ENCODE measurements at places on chromosomes 3 and 15.

DNA sequence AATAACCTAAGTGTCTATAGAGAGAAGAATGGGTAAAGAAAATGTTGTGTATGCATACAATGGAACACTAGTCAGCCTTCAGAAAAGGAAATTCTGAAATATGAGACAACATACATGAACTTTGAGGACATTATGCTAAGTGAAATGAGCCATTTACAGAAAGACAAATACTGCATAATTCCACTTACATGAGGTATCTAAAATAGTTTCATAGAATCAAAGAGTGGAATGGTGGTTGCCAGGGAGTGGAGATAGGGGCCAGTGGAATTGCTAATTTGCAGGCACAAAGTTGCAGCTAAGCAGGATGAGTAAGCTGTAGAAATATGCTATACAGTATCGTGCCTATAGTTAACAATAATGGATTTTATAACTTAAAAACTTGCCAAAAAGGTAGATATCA is 779.6 kb upstream of the ARPP21 start:
- DNase-seq = no peak

DNA sequence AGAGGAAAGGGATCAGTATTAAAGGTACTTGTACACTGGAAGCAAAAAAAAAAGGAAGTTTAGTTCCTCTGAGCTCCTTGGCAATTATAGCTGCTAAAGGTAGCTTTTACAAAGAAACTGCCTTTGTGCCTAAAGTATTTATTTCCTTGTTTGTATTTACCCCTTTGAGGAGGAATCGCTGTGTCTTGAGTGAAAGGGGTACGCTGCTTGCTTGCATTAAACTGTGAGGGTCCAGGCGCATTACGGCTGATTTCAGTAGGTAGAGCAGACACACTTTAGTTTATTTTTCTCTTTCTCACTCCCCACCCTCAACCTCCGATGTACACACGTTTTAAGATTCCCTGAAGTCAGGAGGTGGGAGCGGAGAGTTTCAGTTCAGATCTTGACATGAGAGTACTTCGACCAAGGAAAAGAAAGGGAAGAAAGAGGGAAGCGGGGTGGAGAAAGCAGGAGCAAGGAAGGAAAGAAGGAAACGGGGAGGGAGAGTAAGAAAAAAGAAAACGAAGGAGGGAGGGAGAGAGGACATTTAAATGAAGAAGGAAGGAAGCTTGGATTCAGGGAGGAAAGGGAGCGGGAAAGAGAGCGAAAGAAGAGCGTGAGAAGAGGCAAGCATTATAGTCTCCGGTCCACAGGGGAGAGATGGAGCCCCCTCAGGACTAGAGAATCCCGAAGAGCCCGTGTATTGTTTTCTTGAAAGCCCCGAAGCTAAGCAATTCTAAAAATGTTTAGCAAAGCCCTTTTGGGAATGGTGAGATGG is 1.2 kb upstream of the MME start:
- DNase-seq = no peak

DNA sequence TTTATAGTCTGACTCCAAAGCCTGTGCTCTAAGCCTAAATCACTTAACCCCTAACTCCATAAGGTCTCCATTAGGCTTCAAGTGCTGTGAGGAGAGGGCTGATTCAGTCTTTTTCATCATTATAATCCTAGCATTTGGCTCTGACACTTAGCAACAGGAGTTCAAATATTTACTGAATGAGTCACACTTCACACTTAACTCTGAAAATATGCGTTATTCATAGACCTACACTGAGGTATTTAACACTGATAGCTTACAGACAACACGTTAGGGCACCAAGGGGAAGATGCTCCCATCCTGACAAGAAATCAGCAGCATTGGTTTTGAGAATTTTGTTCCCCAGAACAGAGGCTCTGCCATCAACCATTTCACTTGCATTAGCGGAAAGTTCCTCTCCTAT is 53.5 kb downstream of the MSL2 start:
- DNase-seq = peak; percentile 37

- no peak for DNase-seq
These were observed 268.8 kb downstream of the MEX3B start for GRCh38 chr15:81776976-81777375.

- DNase-seq = no peak
These were observed 6.7 kb downstream of the PCYT1A start for GRCh38 chr3:196280689-196281440.

- no peak for DNase-seq
These were observed 26.6 kb downstream of the IDH2 start for GRCh38 chr15:90075420-90076289.

GRCh38 chr3:42148086-42148848 is 57.1 kb downstream of the TRAK1 start:
- no peak for DNase-seq

DNA sequence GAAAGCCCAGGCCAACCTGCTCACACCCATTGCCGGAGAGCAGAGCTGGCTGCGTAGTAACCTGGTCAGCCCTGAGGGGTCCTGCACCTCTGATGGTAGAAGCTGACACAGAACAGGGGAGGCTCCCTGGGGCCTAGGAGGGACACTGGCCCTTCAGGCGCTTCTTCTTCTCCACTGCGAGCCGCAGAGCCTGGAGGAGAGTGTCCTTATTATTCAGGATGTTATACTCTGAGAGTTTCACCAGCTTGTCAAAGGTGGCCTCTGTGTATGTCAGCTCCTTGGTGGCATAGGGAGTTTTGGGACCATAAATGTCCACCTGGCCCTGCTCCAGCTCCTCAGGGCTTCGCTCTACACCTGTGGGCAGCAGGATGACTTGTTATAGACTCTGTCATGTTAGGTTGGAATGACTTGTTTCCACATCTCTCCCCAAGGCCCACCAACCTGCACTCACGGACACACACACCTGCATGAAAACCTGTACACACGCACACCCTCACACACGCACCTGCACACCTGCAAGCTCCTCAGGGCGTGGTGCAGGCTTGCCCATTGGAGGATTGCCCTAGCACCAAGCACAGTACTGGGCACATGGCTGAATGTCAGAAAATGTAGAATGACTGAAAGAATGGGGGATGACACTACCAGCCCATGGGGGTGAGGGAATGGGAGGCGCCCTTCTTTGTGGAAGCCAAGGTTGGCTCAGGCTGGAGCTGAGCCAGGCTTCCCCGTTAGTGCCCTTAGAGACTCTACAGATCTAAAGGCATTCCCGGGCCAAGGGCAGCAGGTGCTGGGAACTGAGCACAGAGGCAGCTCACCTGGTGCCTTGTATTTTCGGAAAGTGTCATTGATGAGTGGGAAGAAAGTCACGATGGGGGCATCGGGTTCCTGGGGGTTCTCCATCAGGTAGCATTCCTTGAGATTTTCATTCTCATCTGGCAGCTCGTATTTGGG is 11.5 kb upstream of the EHD4 start:
- no peak for DNase-seq

DNA sequence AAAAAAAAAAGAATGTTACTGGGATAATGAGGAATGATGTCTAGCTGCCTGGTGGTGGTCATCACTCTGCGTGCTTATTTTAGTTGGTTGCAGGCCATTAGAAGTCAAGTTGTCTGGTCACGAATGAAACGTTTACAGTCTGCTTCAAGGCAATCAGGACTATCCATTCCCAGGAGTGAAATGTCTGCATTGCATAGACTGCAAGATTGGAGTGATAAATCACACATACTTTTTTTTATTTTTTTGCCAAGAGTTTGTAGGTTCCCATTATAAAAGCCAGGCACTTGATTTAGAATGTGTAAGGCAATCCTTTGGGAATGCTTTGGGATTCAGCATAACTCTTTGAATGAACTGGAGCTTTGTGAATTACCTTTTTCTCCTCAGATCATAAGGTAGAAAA is 132.3 kb downstream of the STAC start:
- no peak for DNase-seq

DNA sequence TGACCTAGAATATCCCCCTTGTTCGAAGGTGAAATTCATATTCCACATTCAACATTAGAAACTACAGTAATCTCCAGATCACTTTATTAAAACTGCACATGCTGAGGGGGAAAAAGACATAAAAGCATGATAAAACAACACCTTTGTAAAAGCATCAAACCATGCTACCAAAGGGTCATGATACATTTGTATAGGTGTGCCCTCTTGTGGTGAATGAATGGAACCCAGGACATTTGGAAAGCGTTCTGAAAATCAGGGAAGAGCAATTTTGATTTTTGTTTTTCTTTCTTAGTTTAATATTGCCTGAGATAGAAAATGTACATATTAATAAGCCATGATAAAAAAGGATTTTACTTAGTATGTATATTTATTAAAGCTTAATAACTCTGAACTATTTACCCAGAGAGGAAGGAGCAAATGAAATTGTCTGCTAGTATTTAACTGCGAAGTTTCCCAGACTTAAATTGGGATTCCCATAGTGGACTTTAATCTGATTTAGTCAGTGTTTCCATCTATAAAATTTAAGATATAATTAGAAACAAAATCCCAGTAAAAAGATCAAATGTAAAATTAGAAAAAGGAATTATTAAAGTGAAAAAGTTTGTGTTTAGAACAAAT is 105.8 kb upstream of the ARL6 start:
- DNase-seq = peak; percentile 39

DNA sequence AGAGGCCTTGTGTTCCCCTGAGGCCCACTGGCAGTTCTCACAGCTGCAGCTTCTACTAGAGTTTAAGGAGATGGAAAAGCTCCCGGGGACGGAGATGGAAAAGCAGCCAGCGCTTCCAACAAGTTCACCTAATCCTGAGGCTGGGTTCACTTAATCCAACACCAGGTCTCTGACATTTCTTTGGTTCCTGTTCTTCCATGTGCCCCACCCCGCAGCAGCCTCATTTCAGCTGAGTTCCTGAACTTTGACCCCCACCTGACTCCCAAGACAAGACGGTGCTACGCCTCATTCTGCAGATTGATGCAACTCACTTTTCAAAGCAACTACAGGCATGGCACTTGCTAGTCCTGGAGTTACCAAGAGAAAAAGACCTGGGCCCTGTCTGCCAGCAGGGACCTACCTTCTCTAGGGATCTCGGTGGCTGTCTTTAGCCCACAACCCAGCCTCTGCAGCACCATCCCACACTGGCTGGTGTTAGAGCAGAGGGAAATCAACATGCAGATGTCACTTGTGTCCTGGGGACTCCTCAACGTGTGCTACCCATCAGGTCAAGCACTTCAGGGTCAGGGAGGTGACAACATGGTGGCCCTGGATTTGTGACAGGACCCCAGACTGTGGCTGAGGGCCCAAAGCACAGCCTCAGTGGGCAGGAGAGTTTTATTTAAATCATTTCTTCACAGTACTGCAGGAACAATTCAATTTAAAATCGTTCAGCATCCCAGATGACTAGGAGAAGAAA is 406.1 kb downstream of the VPS13C start:
- DNase-seq = no peak

All from A549 (cell line).